ENCODE measurements at places on chromosomes 1 and 21. TPM values are rescaled to one million over a fixed set of nuclear protein-coding genes. Genes with fewer than 3 reads are reported as not detected.

Gene AGO4
- 12.8 TPM for total RNA-seq

Gene VWA5B1
- not detected for total RNA-seq

Gene RGSL1
- total RNA-seq: not detected

Gene VHLL
- not detected for total RNA-seq

Gene NCAM2
- total RNA-seq: 2.6 TPM

Gene AMY1C
- not detected for total RNA-seq

Gene USH2A
- 0.04 TPM for total RNA-seq

Gene CR2
- total RNA-seq: 1.8 TPM

Gene CFAP45
- 0.85 TPM for total RNA-seq

Gene DAB1
- total RNA-seq: 9.2 TPM

Gene MOB3C
- 4.1 TPM for total RNA-seq

Gene PBXIP1
- total RNA-seq: 22.5 TPM

Gene ATP5PO
- 263 TPM for total RNA-seq

Gene AVPR1B
- total RNA-seq: not detected

Gene C1orf122
- total RNA-seq: 61.5 TPM

Gene SLFNL1
- not detected for total RNA-seq

- no peaks in the 10 kb centered on the region for H3K36me3 ChIP-seq
- no peak overlapping the region for H3K4me3 ChIP-seq
- H3K4me1 ChIP-seq: no peaks in the 10 kb centered on the region
- peak; percentile 76 for DNase-seq
These were observed 108.9 kb downstream of the CAPN8 start for GRCh38 chr1:223556414-223557129.

- no peaks in the 10 kb centered on the region for H3K27me3 ChIP-seq
- H3K27ac ChIP-seq: no peak overlapping the region
- no peaks in the 10 kb centered on the region for H3K4me1 ChIP-seq
- H3K4me3 ChIP-seq: no peak overlapping the region
- peaks cover 20% of the 10 kb centered on the region for H3K36me3 ChIP-seq
- DNase-seq: no peak
These were observed 872 bp upstream of the PINK1 start for GRCh38 chr1:20632386-20632785.

DNA sequence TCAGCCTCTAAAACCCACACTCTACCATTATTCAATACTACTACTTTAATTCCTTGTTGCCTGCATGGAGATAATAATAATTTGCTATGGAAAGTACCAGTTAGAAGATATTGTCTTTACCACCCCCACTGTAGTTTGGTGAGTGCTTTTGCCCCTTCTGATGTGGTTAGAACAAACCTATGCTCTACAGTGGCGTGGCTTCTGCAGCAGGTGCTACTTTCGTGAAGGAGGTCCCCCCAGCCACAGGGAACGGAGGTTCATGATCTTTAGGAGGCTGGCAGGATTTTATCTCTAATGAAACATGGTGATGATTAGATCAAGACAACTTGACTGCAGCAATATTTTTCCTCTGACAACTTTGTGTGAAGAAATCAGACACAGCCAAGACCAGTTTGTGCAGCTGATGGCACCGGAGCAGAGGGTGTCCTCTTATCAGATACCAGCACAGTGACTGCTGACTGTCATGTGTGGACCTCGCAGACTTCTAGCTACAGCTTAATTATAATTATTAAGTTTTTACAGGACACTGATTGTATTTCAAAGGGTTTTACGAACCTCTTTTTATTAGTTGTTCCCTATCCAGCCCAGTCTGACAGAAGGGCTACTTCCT, 10.7 kb upstream of the TCHH start:
- H3K27ac ChIP-seq: no peak overlapping the region
- no peak overlapping the region for H3K4me3 ChIP-seq
- H3K27me3 ChIP-seq: no peaks in the 10 kb centered on the region
- no peaks in the 10 kb centered on the region for H3K4me1 ChIP-seq
- H3K36me3 ChIP-seq: peaks cover 2% of the 10 kb centered on the region

DNA sequence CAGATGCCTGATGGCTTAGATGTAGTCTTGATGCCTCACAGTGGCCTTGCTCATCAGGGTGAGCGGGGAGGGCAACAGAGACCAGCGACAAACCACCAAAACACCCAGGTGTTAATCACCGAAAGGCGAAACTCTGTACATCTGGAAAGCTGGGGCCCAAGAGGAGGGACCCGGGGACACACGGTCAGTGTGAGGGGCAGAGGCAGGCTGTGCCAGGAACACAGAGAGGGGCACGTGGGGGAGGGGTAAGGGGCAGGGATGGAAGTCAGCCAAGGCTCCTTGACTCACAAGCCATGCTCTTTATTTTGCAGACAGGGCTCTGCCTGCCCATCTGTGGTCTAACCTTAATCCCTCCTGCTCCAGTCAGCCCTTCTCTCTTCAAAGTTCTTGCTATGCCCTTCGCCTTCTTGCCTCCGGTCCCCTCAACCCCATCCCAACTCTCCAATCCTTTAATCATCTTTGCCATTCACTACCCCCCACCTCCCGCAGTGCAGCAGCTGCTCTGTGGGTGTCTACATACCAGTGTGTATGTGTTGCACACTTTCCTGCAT, 4.3 kb downstream of the MEF2D start:
- H3K36me3 ChIP-seq: peaks cover 5% of the 10 kb centered on the region
- H3K4me3 ChIP-seq: no peak overlapping the region
- H3K27ac ChIP-seq: no peak overlapping the region
- no peak for DNase-seq

DNA sequence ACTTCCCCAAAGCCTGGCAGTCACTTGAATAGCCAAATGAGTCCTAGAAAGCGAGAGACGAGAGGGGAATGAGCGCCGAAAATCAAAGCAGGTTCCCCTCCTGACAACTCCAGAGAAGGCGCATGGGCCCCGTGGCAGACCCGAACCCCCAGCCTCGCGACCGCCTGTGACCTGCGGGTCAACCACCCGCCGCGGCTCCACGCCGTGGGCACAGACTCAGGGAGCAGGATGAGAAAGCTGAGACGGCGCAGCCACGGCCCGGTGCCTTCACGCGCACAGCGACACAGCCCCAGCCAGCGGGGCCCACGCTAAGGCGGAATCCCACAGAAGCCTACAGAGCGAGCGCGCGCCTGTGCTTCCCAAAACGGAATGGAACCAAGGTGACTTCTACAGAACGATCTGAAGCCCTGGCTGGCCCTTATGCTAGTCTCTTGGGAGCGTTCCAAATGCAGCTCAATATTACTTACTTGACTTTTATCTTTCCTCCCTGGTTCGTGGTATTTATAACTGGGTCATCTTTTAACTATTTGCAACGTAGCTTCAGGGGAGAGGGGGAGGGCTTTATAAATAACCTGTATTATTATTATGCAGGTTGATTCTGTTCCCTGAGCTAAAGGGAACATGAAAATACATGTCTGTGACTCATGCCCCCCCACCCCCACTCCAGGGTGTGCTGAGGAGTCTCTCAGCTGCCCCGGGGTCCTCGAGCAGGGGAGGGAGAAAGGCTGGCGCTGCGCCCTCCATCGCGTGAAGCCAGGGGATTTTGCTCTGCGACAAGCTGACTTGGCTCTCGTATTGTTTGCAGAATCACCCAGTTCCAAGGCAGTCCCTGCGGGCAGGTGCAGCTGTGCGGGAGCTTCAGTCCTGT, 1.7 kb downstream of the TSPEAR start:
- H3K36me3 ChIP-seq: no peaks in the 10 kb centered on the region
- no peak overlapping the region for H3K27ac ChIP-seq
- peak; percentile 46 for DNase-seq
- H3K27me3 ChIP-seq: peaks cover 55% of the 10 kb centered on the region

DNA sequence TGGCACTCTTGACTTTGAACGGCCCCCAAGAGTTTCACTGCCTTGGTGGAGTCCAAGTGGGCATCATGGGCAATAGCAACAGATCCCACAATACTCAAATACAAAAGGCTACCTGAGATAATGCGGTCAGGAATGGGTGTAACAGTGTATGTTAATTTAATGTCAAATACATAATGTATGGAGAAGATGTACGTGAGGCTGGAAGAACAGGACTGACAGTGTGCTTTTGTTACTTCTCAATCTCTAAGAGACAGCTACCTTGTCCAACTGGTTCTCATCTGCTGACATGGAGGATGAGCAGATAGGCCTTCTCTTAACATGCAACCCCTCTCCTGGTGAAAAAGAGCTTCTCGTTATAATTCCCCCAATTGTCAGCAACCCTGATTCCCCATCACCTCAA, 167.2 kb downstream of the APP start:
- no peak overlapping the region for H3K4me3 ChIP-seq
- peaks cover 15% of the 10 kb centered on the region for H3K4me1 ChIP-seq
- DNase-seq: no peak

- no peak for DNase-seq
- peak overlapping the region; percentile 97 for H3K4me3 ChIP-seq
- H3K27me3 ChIP-seq: no peaks in the 10 kb centered on the region
- no peaks in the 10 kb centered on the region for H3K4me1 ChIP-seq
These were observed 1.1 kb downstream of the SKI start for GRCh38 chr1:2229037-2229864.

- H3K27me3 ChIP-seq: no peaks in the 10 kb centered on the region
- peaks cover 11% of the 10 kb centered on the region for H3K4me1 ChIP-seq
- no peak for DNase-seq
- H3K36me3 ChIP-seq: no peaks in the 10 kb centered on the region
These were observed 24.7 kb upstream of the ARTN start for GRCh38 chr1:43908858-43909257.

GRCh38 chr1:212231372-212231771, 53.8 kb upstream of the PPP2R5A start:
- no peak overlapping the region for H3K27ac ChIP-seq
- no peak for DNase-seq
- H3K4me1 ChIP-seq: no peaks in the 10 kb centered on the region
- no peaks in the 10 kb centered on the region for H3K27me3 ChIP-seq
- H3K36me3 ChIP-seq: no peaks in the 10 kb centered on the region

DNA sequence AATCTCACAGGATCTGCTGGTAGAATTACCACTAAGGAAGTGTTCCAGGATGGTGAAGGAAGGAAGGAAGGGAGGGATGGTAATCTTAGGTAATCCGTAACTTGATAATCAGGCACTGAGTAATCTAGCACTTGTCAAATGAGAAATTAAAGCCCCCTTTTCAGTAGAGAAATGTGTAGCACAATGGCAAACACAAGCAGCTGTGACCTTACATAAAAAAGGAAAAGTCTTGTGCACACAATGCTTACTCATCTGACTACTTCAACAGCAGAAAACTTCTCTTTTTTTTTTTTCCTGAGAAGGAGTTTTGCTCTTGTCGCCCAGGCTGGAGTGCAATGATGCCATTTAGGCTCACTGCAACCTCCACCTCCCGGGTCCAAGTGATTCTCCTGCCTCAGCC, 6.1 kb downstream of the NUP210L start:
- DNase-seq: no peak
- no peaks in the 10 kb centered on the region for H3K4me1 ChIP-seq
- H3K4me3 ChIP-seq: no peak overlapping the region
- no peak overlapping the region for H3K27ac ChIP-seq
- H3K36me3 ChIP-seq: no peaks in the 10 kb centered on the region
- H3K27me3 ChIP-seq: no peaks in the 10 kb centered on the region

- no peaks in the 10 kb centered on the region for H3K36me3 ChIP-seq
- H3K27ac ChIP-seq: no peak overlapping the region
- DNase-seq: no peak
- no peaks in the 10 kb centered on the region for H3K4me1 ChIP-seq
- no peak overlapping the region for H3K4me3 ChIP-seq
These were observed 65.5 kb upstream of the DPYD start for GRCh38 chr1:97986041-97987005.

DNA sequence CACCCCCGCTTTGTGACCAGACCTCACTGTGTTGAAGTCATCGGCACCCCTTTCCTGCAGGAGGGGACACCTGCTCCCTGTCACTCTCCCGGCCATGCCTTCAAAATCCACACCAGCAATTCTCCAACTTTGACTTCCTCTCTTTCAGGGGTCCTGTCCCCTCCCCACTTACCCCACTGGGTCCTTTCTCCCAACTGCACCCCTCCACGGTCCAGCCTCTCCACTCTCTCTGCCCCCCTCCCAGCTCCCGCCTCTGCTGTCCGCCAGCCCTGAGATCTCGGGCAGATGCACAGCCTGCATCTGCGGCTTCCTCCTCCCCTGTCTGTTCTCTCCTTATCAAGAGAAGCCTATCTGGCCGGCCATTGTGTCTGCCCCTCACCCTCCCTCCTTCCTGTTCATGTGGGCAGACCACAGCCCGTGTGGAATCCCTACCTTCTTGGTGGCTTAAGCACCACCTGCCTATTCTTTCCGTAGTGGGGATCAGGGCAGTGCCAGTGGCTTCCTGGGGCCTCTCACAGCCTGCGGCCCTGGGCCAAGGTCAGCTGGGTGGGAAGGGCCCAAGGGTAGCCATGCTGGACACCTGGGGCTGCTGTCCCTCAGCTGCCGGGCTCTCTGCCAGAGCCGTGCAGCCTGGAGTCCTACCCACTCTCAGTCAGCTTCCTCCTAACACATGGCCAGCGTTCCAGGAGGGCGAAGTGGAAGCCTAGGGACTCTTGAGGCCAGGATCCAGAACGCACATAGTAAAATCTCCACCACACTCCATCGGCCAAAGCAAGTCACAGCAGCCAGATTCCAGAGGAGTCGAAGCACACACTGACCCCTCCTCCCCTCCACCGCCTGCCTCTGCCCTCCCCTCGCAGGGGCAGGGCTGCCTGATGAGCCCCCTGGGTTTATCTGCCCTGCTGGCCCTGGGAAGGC, 5.1 kb upstream of the HES4 start:
- H3K4me1 ChIP-seq: no peaks in the 10 kb centered on the region
- 0 out of 3 replicates have a peak overlapping the region, but pooled peaks have one; percentile 40 for H3K4me3 ChIP-seq
- DNase-seq: peak; percentile 50
- H3K36me3 ChIP-seq: no peaks in the 10 kb centered on the region
- no peak overlapping the region for H3K27ac ChIP-seq

GRCh38 chr1:99957818-99958217, 12.0 kb upstream of the SLC35A3 start:
- H3K27ac ChIP-seq: no peak overlapping the region
- no peaks in the 10 kb centered on the region for H3K27me3 ChIP-seq
- H3K4me1 ChIP-seq: peaks cover 4% of the 10 kb centered on the region
- H3K36me3 ChIP-seq: peaks cover 2% of the 10 kb centered on the region
- no peak for DNase-seq

DNA sequence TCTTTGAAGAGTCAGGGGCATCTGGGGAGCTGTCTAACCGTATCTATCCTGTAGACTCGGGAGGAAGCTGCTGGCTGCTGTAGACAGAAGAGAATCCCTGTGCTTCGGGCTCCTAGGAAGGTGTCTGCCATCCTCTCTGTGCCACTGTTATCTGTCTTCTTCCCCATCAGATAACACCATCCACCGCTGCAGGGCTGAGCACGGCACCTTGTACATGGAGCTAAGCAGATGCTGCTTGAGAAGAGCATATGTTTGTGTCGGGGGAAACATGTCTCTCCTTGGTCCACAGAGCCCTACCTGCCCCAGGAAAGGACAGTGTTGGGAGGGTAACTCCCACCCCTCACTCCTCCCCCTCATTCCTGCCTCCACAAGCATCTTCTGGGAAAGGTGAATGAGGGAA, 1.4 kb upstream of the MAPKAPK2 start:
- DNase-seq: no peak
- H3K4me3 ChIP-seq: 0 out of 3 replicates have a peak overlapping the region, but pooled peaks have one; percentile 89
- no peak overlapping the region for H3K27ac ChIP-seq
- H3K27me3 ChIP-seq: peaks cover 23% of the 10 kb centered on the region

- no peaks in the 10 kb centered on the region for H3K36me3 ChIP-seq
- peak; percentile 88 for DNase-seq
- no peaks in the 10 kb centered on the region for H3K4me1 ChIP-seq
- no peak overlapping the region for H3K4me3 ChIP-seq
- H3K27ac ChIP-seq: no peak overlapping the region
- H3K27me3 ChIP-seq: no peaks in the 10 kb centered on the region
These were observed 26.1 kb downstream of the UBE2T start for GRCh38 chr1:202315576-202316168.

All from H9 (cell line).